ENCODE measurements at places on chromosomes 6 and 20. TPM values are rescaled to one million over a fixed set of nuclear protein-coding genes. Genes with fewer than 3 reads are reported as not detected.

Gene CDH22
- 0.35 TPM for total RNA-seq

DNA sequence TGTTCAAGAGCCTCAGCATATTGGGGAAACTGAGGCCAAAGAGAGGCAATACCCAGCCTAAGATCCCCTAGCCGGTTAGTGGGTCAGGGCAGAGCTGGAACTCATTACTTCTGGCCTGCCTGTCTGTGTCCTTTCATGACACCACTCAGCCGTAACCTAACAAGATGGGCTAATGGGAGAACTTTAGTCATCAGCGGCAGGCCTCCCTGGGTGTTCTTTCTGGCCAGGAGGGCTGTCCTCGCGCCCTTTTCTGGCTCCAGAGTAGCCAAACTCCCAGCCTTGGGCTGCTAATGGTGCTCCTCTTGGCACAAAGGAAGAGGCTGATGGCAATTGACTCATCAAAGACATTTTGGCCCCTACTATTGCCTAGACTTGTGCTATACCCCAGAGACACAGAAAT lies 76.6 kb downstream of the NCR2 start:
- H3K27me3 ChIP-seq, result peaks cover 46% of the 10 kb centered on the region
- no peaks in the 10 kb centered on the region for H3K4me1 ChIP-seq
- H3K27ac ChIP-seq, result no peak overlapping the region
- no peaks in the 10 kb centered on the region for H3K36me3 ChIP-seq
- H3K4me3 ChIP-seq, result no peak overlapping the region

Gene MDFI
- total RNA-seq, result 2.5 TPM

- no peak overlapping the region for H3K4me3 ChIP-seq
- H3K27ac ChIP-seq, result no peak overlapping the region
- no peaks in the 10 kb centered on the region for H3K36me3 ChIP-seq
- peaks cover 5% of the 10 kb centered on the region for H3K27me3 ChIP-seq
- no peak for DNase-seq
Observed at GRCh38 chr20:4491643-4492042, 230.1 kb upstream of the PRND start.

DNA sequence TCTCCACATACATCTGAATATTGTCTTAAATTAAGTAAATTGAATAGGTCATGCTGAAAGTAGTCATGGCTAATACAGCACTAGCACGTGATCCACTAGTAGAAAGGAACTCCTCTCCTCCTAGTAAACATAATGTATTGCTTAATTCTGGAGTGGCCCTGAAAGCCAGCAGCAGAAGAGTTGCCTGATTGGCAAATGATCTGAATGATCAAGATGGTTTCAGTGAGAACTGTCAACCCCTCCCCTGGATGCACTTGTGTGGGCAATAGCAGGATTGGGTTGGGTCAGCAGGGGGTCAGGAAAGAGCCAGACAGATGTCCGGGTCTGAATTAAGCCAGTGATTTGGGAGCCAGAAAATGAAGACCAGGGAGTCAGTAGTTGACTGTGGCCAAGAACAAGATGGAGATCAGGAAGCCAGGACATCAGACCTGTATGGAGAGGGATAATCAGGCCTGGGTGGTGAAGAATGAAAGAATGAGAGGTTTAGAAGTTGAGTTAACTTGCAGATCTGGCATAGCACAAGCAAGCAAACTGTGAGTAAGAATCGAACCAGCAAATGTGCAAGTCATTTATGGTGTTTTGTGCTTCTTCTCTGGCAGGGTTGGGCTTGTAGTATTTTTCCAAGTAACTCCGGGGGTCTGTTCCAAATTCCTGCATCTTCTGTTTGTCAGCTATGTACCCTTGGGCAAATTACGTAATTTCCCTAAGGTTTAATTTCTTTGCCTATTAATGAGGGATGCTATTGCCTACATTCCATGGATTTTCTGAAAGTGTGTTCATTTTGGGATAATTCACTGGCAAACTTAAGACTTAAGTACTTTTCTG lies 304.9 kb downstream of the CD109 start:
- no peaks in the 10 kb centered on the region for H3K27me3 ChIP-seq
- H3K36me3 ChIP-seq, result no peaks in the 10 kb centered on the region
- no peak overlapping the region for H3K27ac ChIP-seq
- DNase-seq, result no peak
- H3K4me1 ChIP-seq, result no peaks in the 10 kb centered on the region
- no peak overlapping the region for H3K4me3 ChIP-seq

GRCh38 chr6:19837511-19838441 lies 606 bp downstream of the ID4 start:
- H3K4me1 ChIP-seq, result no peaks in the 10 kb centered on the region
- H3K27ac ChIP-seq, result peak overlapping the region; percentile 78
- H3K27me3 ChIP-seq, result peaks cover 51% of the 10 kb centered on the region
- no peaks in the 10 kb centered on the region for H3K36me3 ChIP-seq

DNA sequence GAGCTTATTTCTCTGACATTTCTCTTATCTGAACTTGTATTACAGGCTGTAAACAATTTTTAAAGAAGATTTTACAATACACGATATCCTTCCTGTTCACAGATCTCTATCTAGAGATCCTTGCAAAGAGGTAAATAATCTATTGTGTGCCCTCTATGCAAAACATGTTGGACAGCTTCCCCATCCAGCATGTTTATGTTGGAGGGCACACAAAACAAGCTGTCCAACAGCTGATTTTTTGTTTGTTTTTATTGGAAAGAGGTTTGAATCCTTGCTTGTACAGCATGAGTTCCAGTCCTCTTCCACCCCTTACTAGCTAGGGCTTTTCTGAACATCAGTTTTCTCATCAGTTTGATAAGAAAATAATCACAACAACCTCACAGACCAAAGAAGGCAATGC lies 62.3 kb upstream of the SYNDIG1 start:
- DNase-seq, result no peak
- no peaks in the 10 kb centered on the region for H3K27me3 ChIP-seq
- H3K4me3 ChIP-seq, result no peak overlapping the region
- H3K4me1 ChIP-seq, result no peaks in the 10 kb centered on the region

Measured in heart right ventricle (tissue), 16 donors.